ENCODE measurements at places on chromosomes 4 and X. TPM values are rescaled to one million over a fixed set of nuclear protein-coding genes. Genes with fewer than 3 reads are reported as not detected.
A peak's percentile ranks its signal among the peaks of the same experiment; 100 is the strongest.

GRCh38 chr4:76001700-76002099 is 5.6 kb downstream of the CXCL9 start:
- no peak for DNase-seq

GRCh38 chrX:72273718-72274117 is 3.3 kb downstream of the RPS4X start:
- no peak for DNase-seq

DNA sequence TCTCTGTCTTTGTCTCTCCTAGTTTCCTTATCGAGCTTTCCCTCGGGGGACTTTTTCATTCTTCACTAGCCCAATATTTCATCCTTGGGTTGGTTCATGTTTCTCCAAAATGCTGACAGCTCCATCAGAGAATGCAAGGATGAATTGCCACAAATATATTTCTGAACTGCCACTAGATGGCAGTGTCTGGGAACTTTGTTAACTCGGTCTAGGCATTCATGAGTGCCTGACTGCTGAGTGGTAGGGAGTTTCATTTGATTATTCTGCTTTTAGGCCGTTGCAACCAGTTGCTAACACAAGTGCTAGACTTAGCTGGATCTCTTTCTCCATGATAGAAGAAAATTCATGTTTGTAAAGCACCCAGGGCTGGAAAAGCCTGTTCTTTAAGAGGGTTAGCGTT is 73.5 kb upstream of the RAP2C start:
- no peak for DNase-seq

- no peak for DNase-seq
Measured at GRCh38 chr4:153725136-153725830, 34.5 kb downstream of the RNF175 start.

The RAB40A gene
- 0.31 TPM for total RNA-seq

GRCh38 chr4:153206534-153206933 is 2.3 kb downstream of the TRIM2 start:
- no peak for DNase-seq

GRCh38 chrX:11209798-11210414 is 83.3 kb upstream of the AMELX start:
- no peak for DNase-seq

The FDCSP gene
- not detected for total RNA-seq

DNA sequence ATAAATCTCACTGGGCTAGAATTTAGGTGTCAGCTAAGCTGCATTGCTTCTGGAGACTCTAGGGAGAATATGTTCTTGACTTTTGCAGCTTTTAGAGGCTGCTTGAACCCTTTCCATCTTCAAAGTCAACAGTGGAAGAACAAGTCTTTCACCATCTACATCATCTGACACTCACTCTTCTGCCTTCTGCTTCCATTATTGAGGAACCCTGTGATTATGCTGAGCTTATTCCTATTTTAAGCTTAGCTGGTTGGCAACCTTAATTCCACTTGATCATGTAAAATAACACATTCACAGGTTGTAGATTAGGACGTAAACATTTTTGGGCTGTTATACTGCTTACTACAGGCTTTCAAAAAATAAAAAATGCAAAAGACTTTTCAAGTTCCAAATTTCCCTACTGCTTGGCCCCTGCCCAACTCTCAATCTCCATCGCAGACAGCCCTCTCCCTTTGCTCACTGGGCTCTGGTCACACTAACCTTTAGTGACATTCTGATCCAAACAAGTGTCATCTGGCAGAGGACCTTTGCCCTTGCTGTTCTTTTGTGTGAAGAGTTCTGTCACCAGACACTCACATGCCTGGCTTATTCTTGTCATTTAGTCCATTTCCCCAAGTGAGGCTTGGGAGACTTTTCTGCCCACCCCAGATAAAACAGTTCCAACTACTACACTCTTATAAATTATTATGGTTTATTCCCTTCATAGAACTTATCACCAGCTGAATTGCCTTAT is 1056.0 kb downstream of the STIM2 start:
- no peak for DNase-seq

DNA sequence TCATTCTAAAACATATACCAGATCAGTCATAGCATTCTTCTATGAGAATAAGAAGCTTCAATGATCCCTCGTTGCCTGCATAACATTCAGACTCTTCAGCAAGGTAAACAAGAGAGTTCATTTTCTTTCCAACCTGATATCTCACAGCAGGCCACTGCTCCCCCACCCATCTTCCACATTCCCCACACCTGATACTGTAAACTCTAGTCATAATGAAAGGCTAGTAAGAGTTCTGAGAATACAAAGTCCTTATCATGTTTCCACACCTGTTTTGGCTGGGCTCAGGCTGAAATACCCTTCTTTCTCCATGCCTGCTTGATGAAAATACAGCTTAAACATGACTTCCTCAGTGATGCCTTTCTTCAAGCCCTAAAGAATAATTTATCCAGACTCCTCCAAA is 2.3 kb upstream of the AASDH start:
- DNase-seq = no peak

DNA sequence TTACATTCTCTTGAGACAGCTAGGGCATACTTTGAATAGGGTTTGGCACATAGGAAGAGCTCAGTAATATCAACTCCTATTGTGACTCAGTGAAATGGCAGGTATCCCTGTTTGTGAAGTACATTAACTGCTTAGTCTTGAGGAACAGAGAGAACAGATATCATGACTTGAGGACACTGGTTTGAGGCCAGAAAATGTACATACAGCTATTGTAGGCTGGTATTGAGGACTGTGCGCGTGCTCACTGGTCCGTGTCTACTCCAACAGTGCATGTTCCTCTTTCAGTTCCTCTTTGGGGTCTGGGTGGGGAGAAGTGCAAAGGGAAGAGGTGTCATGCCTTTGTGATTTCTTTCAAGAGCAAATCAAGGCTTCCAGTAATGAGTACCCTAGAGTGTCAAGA is 34.6 kb upstream of the TBC1D9 start:
- DNase-seq = peak; percentile 24

DNA sequence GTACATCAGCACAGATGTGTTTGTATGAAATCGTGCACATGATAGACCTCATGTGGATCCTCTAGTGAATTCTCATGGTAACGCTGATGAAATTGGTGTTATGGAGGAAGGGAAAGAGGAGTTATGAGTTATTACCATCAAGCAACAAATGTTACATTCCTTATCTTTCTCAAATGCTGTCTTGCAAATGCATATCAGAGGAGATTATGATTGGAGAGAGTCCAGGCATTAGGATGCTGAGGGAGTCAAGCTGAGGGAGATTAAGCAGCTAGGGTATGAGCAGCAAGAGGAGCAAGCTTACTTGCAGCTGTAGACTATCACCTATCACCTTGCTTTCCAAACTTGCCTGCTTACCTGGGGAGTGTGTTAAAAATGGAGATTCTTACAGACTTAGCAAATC is 36.8 kb upstream of the SFRP2 start:
- DNase-seq = no peak

GRCh38 chr4:65546882-65547416 is 123.3 kb downstream of the EPHA5 start:
- no peak for DNase-seq

DNA sequence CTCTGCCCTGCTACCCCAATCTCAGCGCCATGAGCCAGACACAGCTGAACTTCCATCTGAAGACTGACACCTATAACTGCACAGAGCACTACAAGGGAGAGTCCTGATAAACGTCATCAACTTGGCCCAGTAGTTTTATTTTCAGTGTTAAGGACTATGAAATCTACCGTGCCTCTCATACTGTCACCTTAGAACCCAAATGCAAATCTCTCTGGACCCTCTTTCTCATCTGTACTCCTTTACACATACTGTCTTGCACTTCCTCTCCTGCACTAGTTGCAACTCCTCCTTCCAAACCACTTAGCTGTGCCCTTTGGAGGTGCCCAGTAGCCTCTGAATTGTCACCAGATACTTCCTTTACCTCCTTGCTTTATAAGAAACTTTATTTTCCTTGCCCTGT is 420.2 kb upstream of the CNKSR2 start:
- DNase-seq = no peak

The CXCL8 gene
- 0.50 TPM for total RNA-seq

DNA sequence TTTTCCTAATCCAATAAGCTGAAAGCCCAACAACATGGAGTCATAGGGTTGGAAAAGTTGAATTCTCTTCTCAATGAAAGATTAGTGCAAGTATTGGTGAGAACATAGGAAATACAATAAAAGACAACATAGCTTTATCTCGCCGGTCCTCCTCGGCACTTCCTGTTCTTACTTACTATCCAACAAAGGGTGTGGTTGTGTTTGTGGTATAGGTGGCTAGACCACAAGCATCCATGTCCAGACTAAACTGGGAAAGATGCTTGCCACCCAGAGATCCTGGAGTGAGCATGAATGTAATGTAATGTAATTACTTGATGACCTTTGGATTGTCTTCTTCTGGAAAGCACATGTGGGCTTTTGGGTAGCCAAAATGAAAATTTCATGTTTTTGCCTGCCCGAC is 223.8 kb downstream of the CPE start:
- no peak for DNase-seq

The SNX12 gene
- total RNA-seq = 49.8 TPM

The PHEX gene
- total RNA-seq = not detected

The CDKL2 gene
- total RNA-seq = 0.64 TPM

GRCh38 chr4:25823632-25824031 is 39.2 kb downstream of the SEL1L3 start:
- DNase-seq = no peak

DNA sequence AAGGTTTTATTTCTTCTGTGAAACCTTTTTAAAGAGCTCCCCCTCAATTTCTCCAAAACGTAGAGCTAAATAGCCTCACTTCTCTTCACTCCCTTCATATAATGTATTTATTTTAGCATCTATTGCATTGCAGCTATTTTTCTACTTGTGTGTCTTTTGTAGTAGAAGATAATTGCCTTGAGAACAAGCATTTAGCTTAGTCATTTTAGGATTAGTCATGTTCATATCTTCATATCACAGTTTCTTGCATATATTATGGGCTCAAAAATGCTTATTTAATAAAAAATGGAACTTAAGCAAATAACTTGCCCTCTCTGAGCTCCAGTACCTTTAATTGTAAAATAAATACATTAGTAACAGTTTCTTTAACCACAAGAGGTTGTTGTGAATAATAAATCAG is 72.1 kb upstream of the SPANXC start:
- DNase-seq = no peak

DNA sequence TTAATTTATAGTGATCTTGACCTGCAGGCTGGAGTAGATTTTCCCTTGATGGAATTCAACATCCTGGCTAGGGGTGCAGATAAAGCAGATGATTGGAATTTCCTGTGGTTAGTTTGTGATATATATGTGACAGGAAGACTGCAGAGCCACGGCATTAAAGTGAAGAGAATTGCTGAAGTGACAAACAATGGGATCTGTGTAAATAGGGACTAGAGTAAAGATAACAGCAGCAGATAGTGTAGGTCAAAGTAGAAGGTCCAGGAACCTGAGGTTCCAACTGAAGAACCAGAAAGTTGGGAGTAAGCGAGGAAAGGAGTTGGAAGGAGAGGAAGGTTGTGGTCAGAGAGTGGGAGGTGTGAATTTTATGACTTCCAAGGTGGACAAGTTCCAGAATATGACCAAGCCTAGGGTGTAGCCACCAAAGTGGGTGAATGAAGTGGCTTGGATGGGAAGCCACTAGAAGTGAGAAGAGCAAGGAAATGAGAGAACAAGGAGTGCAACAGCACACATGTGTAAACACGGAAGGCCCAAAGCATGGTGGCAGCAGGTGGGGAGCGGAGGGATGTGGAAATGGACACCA is 325.0 kb downstream of the RAB28 start:
- no peak for DNase-seq

The RASGEF1B gene
- total RNA-seq = 10.6 TPM

Measured in right cardiac atrium (tissue), 5 donors.